ENCODE measurements at places on chromosomes 2 and 18.
A peak's percentile ranks its signal among the peaks of the same experiment; 100 is the strongest.

DNA sequence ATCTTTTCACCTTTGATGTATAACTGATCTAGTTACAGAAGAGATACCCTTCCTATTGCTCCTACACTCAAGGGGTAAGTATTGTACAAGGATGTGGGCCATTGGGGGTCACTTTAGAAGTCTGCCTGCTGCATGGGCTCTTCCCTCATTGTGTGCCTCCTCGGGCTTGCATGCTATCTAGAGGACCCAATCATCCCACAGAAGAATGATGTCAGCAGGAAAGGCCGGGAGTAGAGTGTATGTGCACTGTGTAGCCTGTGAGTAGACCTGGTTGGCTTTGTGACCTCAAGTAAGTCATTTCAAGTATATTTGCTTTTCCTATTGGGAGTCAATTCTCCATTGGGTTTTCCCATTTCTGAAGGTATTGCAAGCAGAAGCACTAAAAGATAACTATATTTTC, 129.5 kb upstream of the TRIB2 start:
- DNase-seq = no peak

- DNase-seq = no peak
These were observed 171.8 kb downstream of the UBR3 start for GRCh38 chr2:169999054-169999453.

GRCh38 chr18:43571078-43571689, 293.9 kb upstream of the SYT4 start:
- DNase-seq = peak; percentile 30

GRCh38 chr18:74248595-74248994, 43.2 kb downstream of the CYB5A start:
- DNase-seq = peak; percentile 47

DNA sequence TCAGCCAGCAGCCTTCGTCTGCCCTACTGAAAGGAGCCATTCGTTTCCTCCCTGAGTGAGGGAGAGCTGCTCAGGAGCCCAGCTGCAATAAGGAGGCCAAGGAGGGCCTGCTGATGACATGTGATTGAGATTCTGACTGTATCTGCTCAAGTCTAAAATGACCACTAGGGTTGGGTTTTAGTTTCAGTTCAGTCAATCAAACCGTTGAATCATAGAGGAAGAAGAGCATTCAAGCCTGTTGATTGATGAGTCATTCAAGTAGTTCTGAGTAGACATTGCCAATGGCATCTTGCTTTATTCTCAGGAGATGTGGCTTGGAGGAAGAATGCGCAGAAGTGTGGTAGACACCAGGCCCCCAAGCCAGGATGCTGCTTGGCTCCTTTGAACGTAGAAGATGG, 19.9 kb upstream of the BCL2L11 start:
- peak; percentile 28 for DNase-seq

- DNase-seq = no peak
These were observed 531.5 kb upstream of the SALL3 start for GRCh38 chr18:78448106-78448505.

DNA sequence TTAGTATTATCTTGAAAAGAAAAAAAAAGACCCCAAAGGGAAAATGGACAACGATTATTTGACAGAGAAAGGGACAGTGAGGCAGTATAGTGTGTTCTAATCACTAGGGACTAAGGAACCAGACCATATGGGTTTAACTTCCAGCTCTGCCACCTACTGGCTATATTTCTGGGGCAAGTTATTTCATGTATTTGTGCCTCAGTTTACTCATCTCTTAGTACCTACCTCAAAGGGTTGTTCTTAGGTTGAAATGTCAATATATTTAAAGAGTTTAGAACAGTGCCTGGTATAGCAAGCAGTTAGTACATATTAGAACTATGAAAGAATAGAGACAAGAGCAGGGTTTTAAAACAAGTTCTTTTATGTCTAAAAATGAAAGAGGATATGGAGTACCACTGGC, 42.7 kb downstream of the PRKD3 start:
- no peak for DNase-seq

DNA sequence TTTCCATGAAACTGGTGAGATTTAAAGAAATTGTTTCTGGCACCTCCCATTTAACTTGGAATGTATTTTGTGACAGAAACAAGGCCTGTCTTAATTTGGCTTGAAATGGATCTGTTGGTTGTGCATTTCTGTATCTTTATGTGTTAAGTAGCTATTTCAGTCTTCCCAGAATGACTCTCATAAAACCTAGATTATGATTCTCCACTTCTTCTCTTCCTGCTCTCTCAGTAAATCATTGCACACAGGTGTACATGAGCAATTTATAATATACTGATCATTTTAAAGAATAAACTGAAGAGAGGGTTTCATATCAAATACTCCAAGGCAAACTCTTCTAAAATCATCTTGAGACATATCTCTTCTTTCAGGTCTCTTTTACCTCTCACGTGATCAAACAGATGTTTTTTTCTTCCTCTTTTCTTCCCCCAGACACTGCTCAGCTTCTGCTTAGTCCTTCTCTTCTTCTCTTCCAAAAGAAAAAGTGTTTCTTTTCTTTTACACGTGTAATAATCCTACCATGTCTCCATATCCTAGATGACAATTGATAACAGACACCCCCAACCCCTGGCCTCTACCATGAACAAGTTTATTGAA, 112.0 kb downstream of the PPP1R1C start:
- DNase-seq = no peak

DNA sequence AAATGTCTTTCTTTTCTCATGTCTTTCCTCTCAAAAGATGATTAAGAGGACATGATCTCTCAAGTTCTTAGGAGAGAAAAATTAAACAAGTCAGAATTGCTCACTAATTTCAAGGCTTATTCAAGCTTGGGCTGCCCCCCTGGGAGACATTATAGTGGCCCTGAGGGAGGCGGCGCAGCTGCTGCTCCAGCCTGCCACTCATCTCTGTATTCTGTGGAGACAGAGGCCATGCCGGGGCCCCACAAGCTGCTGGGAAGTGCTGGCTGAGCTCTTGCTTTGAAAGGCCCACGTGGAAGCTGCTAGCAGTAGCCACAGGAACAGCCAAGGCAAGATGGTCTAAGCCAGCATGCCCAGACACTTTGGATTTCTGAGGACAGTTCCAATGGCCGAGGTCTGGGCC, 267.4 kb downstream of the LNPK start:
- DNase-seq = no peak

DNA sequence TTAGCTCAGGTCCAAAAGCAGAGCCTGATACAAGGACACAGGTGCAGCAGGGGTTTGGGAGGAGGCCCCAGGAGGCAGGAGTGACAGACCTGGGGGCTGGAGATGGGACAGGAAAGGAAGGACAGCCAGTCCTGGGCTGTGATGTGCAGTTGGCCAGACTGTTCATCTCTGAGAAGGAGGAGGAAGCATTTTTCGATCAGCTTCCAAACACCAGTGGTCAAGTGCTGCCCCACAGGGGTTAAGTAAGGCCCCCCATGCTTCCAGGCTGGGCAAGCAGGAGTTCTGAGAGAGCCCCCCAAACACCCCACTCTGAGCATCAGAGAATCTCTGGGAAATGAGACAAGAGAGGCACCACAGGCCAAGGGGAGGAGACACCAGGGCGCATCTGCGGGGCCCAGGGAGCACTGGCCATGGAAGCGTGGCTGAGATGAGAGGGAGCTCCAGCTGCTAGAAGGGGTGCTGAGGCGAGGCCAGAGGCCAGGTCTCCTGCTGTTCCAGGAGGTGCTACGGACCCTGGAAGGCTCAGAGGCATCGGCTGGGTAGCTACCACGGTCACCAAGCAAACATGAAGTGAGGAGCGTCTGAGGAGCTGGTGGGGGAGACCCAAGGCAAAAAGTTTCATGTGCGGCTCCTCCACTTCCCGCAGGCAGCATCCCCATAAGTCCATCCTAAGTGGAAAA, 5.6 kb upstream of the HDAC4 start:
- no peak for DNase-seq

- DNase-seq = no peak
These were observed 581 bp downstream of the CAPN14 start for GRCh38 chr2:31216734-31217133.

DNA sequence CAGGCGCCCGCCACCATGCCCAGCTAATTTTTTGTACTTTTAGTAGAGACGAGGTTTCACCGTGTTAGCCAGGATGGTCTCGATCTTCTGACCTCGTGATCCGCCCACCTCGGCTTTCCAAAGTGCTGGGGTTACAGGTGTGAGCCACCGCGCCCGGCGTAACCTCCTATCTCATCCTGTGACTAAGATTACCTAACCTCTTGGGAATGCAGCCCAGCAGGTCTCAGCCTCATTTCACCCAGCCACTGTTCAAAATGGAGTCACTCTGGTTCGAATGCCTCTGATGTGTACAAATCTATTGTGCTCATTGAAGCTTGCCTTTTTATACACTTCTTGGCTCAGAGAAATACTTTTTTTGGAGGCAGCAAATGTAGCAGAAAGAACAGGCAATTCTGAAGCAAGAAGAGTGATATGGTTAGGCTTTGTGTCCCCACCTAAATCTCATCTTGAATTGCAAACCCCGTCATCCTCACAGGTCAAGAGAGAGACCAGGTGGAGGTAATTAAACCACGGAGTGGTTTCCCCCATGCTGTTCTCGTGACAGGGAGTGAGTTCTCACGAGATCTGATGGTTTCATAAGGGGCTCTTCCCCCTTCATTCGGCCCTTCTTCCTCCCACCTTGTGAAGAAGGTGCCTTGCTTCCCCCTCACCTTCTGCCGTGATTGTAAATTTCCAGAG, 60.6 kb downstream of the SLC4A3 start:
- DNase-seq = no peak

DNA sequence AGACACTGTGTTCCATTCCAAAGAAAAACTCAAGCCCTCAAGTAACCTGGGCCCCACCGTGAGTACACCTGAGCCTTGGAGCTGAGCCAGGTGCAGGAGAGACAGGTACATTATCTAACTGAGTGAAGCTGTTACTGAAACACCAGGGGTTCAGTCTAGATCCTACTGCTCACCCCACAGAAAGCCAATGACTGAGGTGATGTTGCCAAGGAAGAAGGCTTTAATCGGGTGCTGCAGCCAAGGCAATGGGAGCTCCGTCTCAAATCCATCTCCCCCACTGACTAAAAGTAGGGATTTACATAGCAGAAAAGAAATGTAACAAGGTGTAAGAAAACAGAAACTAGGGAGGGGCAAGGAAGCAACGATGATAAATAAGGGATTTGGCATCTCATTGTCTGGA, 15.2 kb upstream of the SLC14A1 start:
- DNase-seq = no peak

- DNase-seq = no peak
These were observed 46.2 kb upstream of the TRIM43B start for GRCh38 chr2:95530734-95531133.

- no peak for DNase-seq
These were observed 640.0 kb upstream of the LRRTM4 start for GRCh38 chr2:78162202-78162601.

- no peak for DNase-seq
These were observed 109.2 kb downstream of the EXOC6B start for GRCh38 chr2:72716601-72717000.

DNA sequence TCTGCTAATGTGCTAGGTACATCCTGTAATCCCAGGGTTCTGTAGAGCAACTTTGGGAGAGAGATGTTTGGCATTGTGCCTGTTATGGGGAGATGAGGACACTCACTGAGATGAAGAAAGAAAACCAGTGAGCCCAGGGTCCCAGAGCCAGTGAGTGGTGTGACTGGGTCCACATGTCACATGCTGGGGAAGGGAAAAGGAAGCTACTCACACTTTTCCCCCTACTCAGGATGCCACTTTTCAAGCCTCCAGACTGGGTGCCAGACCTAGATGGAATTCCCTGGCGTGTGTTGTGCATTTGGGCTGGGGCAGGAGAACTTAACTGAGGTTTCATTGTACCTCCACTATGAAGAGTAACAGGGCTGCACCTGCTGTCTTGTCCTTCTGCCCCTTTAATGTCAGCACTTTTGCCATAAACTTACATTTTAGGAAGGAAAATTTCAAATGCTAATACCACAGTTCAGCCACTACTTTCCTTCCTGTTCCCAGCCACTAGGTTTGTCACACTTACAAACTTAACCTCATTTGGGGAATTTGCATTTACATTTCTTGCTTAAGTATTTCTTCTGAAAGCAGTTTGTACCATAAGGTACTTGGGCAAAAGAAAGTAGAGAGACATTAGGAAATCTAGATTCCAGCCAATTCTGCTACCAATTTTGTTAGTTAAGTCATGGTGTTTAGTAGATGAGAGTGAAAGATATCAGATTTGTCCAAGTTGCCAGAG, 10.2 kb downstream of the INSIG2 start:
- no peak for DNase-seq

- no peak for DNase-seq
These were observed 4.2 kb upstream of the LHCGR start for GRCh38 chr2:48759682-48760081.

GRCh38 chr2:240947607-240948006, 41.5 kb downstream of the CROCC2 start:
- DNase-seq = no peak

DNA sequence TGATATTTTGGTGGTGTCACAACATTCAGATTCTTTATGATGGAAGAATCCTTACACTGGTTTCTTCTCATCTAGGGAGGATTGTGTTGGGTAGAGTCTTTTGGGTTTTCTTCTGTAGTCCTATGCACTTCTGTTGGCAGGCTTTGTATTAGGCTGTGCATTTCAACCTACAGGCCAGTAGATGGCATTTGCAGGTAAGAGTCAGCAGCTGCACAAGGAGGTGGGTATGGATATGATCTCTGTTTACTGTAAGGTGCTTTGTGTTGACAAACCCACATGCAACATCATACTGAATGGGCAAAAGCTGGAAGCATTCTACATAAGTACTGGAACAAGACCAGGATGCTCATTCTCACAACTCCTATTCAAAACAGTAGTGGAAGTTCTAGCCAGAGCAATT, 656.8 kb downstream of the METTL4 start:
- no peak for DNase-seq

DNA sequence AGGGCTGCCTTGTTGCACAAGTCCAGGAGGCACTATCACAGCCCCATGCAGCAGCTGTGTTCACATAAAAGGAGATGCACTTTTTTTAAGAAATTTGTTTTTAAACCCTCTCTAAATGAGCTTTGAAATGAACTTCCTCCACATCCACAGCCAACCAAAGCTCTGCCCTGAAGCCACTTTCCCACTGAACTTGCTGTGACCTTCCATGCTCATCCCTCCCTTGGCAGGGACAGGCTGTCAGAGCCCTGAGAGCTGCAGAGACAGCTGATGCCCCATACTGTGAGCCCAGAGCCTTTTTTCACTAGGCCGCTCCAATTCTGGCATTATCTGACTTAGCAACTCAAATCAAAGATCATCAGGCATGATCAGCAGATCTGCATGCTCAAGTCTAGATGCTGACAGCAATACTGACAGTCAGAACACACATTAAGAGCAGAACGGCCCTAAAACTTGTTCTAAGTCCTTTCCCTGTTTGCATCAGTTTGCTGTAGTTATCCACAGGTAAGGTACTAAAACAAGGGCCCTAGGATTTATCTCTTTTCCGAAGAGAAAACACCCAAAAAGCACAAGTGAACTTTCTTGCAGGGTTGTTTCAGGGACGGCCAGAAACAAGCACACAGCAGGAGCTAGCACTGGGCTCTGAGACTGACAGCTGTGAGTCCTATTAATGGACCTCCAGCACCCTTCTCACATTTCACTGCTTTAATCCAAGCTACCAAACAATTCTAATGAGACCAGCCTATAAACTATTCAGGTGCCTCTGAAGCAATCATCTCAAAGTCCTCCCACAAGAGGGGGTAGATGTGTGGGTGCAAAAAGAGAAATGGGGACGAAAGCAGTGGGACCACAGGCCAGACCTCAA, 34.9 kb downstream of the RNU4ATAC start:
- DNase-seq = no peak

GRCh38 chr2:97785818-97786217, 72.4 kb downstream of the ZAP70 start:
- DNase-seq = no peak
